ENCODE measurements at places on chromosomes 7 and 10.

DNA sequence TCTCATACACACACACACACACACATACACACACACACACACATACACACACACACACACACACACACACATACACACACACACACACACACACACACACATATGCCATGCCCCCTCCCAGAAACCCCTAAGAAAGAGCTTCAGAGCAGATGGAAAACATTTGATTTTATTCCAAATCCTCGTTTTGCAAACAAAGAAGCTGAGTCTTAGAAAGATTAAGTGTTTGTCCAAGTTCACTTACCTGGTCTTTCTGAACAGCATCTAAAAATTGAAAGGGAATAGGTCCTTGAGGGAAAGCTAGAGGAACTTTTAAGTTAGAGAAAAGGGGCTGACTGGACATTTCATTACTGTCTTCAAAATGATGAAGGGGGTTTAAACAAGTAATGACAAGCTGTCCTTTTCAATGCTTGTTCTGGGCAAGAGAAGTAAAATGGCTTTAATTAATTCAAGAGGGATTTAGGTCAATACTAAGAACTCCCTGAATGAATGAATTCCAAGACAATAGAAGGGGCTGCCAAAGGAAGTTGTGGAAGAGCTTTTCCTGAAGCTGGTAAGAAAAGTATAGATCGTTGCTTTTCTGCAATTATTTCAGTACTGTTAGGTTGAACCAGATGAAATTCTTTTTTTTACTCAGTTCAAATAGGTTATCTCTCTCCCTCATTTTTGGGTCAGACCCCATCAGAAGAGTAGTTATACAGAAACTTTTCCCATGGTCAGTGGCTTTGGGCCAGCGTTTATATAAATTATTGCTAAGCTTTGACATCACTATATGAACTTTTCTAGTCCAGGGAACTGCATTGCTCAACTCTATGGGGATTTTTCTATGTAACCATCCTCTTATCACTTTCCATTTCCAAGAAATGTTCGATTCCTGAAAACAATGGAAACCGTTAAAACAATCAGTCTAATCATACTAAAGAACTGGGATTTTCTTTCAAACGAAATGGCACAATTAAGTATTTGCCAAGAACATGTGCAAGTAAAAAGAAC, 261.4 kb downstream of the MTERF1 start:
- no peak for DNase-seq

- no peak for DNase-seq
Observed at GRCh38 chr10:49184642-49185111, 3.5 kb downstream of the TMEM273 start.

DNA sequence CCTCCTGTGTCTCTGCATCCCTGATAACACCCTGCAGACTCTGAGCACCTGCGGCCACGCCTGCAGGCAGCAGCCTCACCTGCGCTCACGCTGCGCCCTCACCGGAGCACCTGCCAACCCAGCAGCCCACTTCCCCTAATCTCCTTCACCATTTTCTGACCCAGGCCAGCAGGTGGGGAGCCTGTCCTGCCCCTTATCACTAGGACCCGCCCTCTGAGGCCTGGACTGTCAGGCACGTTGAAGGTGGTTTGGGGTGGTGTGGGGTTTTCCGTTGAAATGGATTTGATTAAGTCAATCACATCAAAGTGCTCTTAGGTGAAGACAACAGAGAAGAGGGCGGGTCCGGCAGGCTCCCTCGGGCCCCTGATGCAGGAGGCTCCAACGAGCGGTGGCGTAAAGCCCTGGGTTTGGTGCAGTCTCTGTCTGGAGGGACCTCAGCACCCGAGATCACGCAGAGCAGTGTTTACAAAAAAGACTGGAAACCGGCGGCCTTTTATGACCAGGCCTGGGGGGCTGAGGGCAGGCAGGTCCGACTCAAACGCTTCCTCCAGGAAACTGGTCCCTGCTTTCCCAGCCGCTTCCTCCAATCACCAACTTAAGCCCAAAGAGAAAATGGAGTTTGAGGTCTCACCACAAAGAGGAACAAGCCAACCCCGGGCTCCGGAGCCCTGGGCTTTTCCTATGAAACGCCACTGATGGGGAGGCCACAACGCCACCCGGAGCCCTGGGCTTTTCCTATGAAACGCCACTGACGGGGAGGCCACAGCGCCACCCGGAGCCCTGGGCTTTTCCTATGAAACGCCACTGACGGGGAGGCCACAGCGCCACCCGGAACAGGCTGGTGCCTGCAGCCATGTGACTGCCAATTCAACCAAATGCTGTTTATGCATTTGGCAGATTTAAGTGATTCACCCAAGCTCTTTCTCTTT, 45.5 kb downstream of the DPYSL4 start:
- DNase-seq: no peak

DNA sequence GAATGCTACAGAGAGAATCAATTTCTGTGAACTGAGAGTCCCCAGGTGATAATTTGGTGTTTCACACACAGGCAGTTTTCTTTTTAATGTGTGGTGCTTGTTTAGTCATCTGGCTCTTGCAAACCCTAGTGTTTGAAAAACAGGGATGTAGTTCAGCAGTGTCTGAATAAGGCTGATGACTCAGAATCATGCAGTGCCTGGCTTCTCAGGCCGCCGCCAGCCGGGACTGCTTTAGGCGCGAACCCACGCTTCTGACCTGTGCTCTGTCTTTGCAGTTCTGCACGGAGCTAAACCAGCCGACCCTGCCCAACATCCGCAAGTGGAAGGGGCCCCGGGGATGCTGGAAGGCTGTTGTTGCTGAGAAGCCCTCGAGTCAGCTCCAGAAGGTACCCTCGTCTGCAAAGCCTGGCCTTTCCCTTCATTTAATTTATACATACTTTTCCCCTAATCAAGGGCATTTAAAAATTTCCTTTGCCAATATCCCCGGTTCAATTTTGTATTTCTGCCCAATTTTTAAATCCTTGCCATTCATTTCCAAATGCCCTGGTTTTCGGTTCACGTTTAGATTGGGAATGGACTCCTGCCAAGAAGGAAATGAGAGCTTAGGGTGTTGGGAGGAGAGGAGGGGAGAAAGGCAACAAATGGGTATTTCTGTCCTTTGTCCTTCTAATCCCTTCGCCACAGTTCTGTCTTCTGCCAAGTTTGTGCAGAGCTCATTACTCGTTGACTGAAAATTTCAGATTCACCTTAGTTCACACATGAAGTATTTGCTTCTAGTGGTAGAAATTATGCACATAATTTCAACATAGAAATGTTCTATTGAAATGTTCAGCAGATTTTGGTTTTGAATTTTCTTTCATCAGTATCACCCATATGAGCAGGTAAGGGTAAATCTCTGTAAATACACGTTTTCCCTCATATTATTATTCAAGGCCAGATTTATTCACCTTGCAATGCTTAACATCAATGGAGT, 108.5 kb upstream of the ANLN start:
- DNase-seq: no peak

GRCh38 chr10:103716206-103717160, 138.9 kb downstream of the SH3PXD2A start:
- DNase-seq: no peak

- DNase-seq: no peak
Observed at GRCh38 chr10:22978918-22979317, 51.1 kb downstream of the ARMC3 start.

- DNase-seq: no peak
Observed at GRCh38 chr7:67788669-67789068, 792.0 kb downstream of the TYW1 start.

- DNase-seq: no peak
Observed at GRCh38 chr7:7529328-7529727, 6.3 kb downstream of the COL28A1 start.

- DNase-seq: no peak
Observed at GRCh38 chr7:11170863-11171568, 197.3 kb downstream of the PHF14 start.

DNA sequence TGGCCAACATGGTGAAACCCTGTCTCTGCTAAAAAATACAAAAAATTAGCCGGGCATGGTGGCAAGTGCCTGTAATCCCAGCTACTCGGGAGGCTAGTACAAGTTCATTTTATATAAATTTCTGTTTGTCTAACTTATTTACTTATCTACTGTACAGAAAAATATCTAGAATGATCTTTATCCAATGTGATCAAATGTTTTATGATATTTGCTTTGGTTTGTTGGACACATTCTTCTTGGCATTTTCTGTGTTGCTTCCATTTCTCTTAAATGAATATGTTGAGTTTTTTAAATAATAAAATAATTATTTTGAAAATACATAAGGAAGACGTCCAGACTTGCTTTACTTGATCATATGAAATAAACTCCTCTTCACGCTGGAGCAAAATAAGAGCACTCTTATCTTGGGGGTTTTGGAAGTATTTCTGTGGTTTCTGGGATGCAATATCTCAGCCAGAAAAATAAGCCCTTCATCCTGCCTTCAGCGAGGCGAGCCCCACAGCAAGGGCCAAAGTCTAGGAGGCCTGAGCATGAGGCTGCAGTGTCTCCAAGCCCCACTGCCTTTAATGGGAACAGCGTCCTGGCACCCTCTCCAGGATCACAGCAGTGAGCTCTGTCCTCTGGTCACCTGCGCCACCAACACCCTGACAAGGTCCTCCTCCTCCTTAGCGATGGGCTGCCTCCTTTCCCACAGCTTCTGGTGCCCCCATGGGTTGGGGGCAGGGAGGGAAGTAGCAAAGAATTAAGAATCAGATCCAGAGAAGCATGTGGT, 480.2 kb downstream of the KCNMA1 start:
- no peak for DNase-seq

GRCh38 chr10:126569513-126570244, 100.8 kb downstream of the C10orf90 start:
- DNase-seq: no peak

- DNase-seq: no peak
Observed at GRCh38 chr10:86600296-86600695, 54.1 kb upstream of the OPN4 start.

DNA sequence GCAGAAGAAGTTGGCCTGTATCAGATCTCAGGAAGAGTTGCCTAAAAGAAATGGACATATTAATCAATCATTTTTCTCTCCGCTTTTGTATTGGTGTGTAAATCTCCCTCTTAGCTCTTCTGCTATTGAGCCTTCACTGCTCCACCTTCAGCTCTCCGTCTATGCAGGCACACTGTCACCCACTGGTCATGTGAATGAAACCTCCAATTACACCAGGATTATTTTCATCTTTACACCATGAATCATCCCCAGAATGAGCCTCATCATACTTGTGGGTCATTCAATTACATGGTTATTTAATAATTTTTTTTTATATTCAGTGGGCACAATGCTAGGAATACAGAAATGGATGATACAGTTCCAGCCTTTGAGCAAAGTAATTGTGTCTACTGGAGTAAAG, 92.6 kb downstream of the LRRC4 start:
- no peak for DNase-seq

GRCh38 chr7:20307901-20308300, 22.8 kb upstream of the ITGB8 start:
- no peak for DNase-seq

- DNase-seq: no peak
Observed at GRCh38 chr7:66013938-66014337, 31.9 kb upstream of the GUSB start.

- peak; percentile 89 for DNase-seq
Observed at GRCh38 chr10:100327007-100327717, 2.9 kb downstream of the PKD2L1 start.

- no peak for DNase-seq
Observed at GRCh38 chr10:22367471-22367870, 22.2 kb downstream of the SPAG6 start.

- DNase-seq: peak; percentile 89
Observed at GRCh38 chr10:77409697-77410471, 227.7 kb downstream of the KCNMA1 start.

GRCh38 chr10:1523221-1523620, 214.1 kb downstream of the ADARB2 start:
- no peak for DNase-seq

- DNase-seq: no peak
Observed at GRCh38 chr10:47033541-47034270, 122.5 kb downstream of the PTPN20 start.

DNA sequence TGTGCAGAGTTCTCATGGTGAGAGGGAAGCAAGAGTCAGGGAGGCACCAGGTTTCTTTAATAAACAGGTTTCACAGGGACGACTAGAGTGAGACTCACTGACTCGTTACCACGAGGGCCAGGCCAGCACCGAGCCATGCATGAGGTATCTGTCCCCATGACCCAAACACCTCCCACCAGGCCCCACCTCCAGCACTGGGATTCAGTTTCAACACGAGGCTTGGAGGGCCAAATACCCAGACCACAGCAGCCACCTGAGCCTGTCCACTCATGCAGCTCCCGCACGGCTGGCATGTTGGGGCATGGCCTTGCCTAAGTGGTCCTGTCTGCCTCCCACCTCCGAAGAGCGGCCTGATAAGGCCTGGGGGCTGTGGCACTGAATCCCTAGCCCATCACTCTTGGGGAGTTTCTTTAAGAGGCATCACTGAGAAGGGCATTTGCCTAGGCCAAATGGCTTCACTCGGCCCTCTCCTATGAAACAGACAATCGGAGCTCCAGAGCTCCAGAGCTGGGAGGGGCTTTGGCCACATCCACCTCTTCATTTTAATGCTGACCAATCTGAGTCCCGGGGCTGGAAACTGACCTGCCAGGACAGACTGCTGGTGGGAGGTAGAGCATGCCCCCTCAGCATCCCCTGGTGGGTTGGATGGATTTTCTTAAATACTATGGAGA, 157.8 kb downstream of the DNAJB6 start:
- DNase-seq: no peak

DNA sequence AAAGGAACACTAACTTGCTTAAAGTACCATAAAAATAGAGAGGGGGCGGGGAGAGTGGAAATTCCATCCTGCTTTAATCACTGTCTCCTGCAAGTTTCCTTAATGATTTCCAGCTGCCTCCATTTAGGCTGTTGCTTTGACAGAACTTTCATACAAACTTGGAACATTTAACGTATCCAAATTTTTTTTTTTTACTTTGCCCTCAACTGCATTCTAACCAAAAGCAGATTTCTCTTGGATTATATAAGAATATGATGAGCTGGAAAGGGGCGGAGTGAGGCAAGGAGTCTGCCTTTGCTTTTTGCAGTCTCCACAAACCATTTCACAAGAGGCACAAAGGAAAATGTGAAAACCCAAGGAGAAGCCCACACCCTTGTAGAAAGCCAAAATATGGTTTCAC, 46.6 kb upstream of the COL1A2 start:
- no peak for DNase-seq

DNA sequence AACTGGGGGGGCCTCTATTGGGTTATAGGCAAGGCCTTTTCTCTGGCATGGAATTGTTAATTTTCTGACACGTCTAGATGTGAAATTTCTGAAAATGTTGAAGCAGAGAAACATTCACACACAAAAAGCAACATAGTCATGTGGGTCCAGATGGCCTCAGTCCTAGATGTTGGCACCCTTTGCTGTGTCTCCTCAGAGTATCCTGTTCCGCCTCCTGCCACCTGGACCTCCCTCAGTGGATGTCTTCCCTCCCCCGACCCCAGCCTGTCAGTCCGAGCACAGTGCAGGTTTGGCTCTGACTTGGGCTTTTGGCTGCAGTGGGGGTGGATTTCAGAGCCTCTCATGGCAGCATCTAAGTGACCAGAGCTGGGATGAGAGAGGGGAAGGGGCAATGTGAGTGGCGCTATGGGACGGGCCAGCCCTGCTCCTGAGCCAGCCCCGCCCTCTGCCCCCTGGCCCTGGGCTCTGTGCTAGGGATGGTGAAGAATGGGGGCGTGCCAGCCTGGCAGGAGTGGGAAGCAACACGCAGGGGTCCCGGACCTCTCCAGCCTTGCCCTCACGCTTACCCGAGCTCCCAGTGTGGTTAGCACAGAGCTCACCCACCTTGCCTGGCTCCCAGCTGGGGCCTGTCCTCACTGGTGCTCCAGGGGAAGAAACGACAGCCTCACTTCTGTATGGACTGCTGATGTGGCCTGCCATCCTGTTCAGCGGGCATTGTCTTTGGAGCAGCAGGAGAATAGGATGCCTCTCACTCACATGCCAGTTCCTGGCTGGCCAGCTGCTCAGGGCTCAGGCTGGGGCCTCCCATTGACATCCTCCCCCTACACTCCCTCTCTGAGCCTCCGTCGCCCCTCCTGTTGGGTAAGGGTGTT, 6.2 kb downstream of the ATP6V0E2 start:
- DNase-seq: no peak
